ENCODE measurements at places on chromosomes 1 and 21.

GRCh38 chr1:56709269-56709880 is 64.3 kb downstream of the PRKAA2 start:
- DNase-seq, result peak; percentile 8

DNA sequence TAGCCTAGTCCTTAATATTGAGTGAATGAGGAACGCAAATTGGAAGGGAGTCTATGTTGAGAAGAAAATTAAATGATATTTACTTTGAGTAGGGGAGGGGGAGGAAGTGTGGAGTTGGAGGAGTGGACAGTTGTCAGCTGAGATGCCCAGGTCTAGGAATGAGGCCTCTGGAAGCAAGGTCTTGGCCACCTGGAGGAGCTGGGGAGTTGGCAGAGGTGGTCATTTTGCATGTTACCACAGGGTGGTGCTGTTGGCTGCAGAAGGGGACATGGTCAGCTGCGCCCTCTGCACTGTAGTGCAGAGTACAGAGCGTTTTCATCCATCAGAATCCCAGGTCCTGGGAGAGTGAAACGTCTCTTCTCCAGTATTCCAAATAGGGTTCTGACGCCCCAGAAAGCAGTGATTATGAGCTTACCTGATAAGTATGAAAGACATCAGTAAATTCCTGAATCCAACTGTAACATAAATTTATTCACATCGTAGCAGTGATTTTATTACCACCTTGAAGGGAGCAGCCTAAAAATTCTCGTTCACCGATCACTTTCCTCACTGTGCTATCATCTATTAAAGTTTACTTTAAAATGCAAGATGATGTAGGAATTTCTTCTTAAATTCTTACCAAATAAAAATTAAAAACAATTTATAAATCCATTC is 13.8 kb downstream of the PARK7 start:
- DNase-seq, result peak; percentile 19

GRCh38 chr1:159591981-159592380 is 4.4 kb downstream of the APCS start:
- no peak for DNase-seq

DNA sequence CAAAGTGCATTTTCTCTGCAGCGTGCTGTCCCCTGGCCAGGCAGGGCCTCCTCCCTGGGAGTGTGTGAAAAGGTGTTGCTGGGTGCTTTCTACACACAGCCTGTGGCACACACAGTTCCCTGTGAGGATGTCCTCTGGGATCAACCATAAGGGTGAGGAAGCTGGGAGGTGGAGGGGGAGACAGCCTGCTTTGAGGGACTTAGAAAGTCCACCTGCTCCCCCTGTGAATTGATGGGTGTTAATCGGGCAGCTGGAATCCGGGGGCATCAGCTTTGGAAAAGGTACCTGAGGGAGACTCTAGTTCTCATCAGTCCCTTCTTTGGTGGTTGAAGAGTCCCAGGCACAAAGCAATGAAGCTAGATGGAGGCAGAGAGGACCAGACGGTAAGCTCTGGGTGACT is 35.8 kb downstream of the LHX4 start:
- DNase-seq, result no peak

DNA sequence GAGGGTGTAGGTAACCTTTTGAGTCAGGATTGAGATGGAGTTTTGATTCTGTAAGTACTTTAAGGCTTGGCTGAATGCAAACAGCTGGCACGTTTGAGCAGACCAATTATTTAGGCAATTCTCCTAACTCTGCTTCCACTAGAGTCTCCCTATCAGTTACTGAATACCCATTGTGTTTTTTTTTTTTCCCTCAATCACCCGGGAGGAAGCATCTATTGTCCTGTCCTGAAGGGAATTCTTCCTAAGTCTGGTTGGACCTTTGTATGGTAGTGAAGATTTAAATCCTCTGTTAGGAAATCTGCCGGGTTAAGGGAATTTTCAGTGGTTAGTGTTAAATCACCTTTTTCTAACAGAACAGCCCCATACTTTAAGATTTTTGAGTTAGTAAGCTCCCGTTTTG is 571.2 kb upstream of the USP24 start:
- DNase-seq, result no peak

- no peak for DNase-seq
Measured at GRCh38 chr1:16450863-16451481, 10.4 kb downstream of the NECAP2 start.

- DNase-seq, result no peak
Measured at GRCh38 chr21:45316871-45317397, 29.2 kb upstream of the POFUT2 start.

DNA sequence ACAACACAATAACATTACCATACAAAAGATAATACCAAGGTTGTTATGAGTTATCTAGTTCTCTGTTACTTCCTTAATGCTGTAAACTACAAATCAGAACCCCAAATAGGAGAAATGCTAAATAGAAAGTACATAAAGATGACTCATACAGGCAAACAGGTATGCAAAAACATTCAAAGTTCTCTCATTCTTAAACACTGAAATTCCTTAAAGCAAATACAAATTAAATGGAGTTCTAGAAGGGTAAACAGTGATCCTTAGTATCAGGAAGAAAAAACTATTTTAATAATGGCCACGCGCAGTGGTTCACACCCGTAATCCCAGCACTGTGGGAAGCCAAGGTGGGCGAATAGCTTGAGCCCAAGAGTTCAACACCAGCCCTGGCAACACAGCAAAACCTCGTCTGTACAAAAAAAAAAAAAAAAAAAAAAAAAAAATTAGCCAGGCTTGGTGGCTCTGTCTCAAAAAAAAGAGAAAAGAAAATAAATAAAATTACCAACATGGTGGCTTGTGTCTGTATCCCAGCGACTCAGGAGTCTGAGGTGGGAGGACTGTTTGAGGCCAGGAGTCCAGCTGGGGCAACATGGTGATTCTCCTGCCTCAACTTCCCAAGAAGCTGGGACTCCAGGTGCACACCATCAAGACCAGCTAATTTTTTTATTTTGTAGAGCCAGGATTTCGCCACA is 17.5 kb downstream of the FBXO42 start:
- no peak for DNase-seq
